ENCODE measurements at places on chromosomes 3 and 15.

DNA sequence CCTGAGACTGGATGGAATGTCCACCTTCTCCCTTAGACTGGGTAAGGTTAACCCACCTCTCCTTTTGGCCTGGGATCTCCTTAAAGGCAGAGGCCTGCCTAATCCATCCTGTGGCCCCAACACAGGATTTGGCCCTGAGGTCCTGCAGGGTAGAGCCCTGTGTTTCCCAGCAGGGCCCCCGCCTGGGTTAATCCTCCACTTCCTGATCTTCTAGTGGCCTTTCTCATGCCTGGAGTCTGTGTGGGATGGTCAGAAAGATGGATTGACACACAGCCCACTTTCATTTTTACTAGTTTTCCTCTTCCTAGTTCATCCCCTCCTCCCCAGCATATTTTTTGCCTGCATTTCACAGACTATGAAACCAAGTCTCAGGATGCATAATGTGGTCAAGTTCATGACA lies 48.9 kb upstream of the SLC6A6 start:
- no peak for DNase-seq

GRCh38 chr3:119595639-119596334 lies 1.9 kb upstream of the PLA1A start:
- no peak for DNase-seq

- DNase-seq: no peak
Observed at GRCh38 chr3:148084931-148085330, 612.8 kb upstream of the AGTR1 start.

- DNase-seq: no peak
Observed at GRCh38 chr15:74128785-74129585, 1.4 kb upstream of the ISLR2 start.

DNA sequence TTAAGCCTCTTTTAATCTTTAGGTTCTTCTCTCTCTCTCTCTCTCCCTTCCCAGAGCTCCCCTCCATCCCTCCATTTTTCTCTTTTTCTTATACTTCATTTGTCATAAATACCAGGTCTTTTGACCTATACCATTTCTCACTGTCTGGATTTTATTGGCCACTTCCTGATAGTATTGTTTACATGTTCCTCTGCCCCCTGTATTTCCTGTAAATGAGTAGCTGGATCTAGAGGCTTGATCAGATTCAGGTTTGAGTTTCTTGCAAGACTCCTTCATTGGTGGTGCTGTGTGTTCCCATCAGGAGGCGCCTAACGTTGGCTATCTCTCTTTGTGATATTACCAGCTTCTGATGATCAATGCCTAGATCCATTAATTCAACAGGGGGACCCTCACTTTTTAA lies 42.2 kb downstream of the DAPK2 start:
- no peak for DNase-seq

- DNase-seq: no peak
Observed at GRCh38 chr3:87719060-87719459, 339.7 kb downstream of the CGGBP1 start.

- no peak for DNase-seq
Observed at GRCh38 chr15:67823314-67824196, 1.8 kb upstream of the SKOR1 start.

DNA sequence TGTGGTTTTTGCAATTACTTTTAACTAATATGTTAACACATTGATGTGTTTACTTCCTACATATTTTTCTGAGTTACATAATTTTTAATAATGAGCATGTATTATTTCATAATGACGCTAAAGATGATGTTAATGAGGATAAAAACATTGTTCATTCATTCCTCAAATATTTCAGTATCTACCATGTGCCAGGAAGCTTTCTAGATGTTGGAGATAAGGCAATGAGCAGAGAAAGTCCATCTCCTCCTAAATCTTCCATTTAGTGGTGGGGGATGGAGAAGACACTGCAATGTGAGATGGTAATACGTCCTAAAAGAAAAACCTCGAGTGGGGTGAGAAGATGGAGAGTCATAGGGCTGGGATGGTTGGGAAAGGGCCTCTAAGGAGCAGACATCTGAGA lies 132.7 kb downstream of the MYLK start:
- no peak for DNase-seq

GRCh38 chr3:127710155-127710941 lies 37.6 kb downstream of the ABTB1 start:
- no peak for DNase-seq

GRCh38 chr3:98099848-98100247 lies 12.9 kb downstream of the OR5AC2 start:
- no peak for DNase-seq

DNA sequence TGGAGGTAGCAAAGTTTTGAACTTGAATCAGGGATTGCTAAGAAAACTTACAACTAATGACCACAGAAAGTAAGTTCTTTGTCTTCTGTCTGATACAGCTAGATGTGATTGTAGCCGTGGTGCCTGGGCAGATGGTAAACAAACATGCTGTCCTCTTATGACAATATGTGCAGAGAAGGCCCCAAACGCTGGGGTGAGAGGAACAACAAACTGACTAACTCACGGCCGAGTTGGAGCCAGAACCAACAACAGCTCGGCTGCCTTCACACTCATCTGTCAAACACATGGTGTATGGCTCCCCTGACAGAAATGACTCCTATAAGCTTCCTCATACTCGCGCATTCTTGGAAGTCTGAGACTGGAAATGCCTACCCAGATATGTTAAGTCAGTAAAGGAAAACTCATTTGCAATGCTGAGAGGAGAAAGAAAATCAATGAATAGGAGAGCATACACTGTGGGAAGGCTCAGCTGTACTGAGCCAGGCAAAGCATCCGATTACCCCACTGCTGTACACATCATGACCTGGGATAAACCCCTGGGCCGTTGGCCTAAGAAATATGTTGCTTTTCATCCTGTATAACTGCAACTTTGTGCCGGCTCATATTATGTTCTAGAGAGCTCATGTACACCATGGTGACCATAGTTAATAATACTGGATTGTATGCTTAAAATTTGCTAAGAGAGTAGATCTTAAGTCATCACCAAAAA lies 5.7 kb downstream of the THBS1 start:
- no peak for DNase-seq

- no peak for DNase-seq
Observed at GRCh38 chr15:58058729-58059128, 6.8 kb downstream of the ALDH1A2 start.

- no peak for DNase-seq
Observed at GRCh38 chr3:4233488-4233887, 69.7 kb upstream of the SETMAR start.

- no peak for DNase-seq
Observed at GRCh38 chr3:12175844-12176453, 17.2 kb upstream of the TIMP4 start.

GRCh38 chr15:98586066-98586465 lies 62.3 kb upstream of the IGF1R start:
- DNase-seq: no peak

DNA sequence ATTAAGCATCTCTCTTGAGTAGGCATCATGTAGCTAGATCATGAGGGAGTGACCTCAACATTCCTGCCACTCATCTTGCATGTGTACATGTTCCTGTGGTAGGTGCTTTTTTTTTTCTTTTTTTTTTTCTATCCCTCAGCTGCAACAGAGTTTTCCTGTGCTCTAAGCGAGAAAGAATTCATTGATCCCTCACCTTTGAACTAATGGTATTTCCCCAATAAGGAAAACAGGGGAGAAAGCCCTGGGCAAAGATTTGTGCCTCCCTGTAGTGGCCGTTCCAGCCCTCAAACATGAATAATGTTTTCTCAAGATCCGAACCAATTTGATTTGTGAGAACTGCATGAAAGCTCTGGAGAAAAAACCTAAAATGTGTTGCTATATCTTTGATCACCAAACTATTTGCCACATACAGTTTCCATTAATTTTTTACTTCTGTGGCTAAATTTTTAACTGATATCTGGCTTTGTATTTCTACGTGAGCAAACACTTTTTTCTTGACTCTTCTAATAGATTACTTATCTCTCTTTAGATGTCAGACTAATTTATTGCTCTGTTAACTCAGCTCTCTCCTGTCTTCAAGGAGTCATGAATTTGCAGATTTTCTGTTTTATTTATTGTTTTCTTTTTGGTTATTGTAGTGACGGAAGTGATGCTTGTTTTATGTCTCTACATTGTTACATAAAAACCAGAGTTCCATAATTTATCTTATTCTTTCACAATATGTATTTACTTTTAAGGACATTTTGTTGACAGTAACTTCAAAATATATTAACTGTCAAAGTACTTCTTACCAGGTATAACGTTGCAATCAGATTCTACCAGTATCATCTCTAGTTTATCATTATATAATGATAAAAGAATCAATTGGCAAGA lies 1396.5 kb downstream of the OTOL1 start:
- DNase-seq: no peak

DNA sequence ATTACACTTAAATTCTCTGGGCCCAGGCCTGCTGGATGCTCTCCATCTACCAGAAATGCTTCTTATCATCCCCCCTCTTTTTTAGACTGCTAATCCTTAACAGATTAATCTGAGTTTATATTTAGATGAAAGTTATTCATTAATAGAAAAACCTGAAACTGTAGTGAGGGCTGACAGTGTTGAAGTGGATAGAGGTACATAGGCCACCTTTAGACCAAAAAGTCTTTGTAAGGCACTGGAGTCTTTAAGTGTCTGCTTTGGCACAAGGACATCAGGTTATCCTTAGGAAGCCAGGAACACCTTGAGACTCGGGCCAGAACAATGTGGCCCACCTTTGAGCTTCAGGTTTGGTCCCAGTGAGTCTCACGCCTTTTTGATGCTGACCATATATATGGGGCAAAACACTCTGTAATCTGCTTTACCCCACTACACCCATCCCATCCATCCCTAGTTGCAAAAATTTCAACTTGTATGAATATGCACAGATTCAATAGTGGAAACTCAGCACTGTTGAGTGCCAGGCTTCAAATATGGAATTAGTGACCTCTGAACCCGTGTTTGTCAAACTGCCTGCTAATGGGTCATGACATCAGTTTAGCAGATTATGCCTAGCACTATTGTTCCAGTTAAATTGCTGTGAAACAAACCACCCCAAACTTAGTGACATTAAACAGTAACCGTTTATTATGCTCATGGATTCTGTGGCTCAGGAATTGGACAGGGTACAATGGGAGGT lies 44.0 kb downstream of the PDE8A start:
- no peak for DNase-seq

GRCh38 chr3:66312039-66312438 lies 91.2 kb downstream of the SLC25A26 start:
- no peak for DNase-seq

DNA sequence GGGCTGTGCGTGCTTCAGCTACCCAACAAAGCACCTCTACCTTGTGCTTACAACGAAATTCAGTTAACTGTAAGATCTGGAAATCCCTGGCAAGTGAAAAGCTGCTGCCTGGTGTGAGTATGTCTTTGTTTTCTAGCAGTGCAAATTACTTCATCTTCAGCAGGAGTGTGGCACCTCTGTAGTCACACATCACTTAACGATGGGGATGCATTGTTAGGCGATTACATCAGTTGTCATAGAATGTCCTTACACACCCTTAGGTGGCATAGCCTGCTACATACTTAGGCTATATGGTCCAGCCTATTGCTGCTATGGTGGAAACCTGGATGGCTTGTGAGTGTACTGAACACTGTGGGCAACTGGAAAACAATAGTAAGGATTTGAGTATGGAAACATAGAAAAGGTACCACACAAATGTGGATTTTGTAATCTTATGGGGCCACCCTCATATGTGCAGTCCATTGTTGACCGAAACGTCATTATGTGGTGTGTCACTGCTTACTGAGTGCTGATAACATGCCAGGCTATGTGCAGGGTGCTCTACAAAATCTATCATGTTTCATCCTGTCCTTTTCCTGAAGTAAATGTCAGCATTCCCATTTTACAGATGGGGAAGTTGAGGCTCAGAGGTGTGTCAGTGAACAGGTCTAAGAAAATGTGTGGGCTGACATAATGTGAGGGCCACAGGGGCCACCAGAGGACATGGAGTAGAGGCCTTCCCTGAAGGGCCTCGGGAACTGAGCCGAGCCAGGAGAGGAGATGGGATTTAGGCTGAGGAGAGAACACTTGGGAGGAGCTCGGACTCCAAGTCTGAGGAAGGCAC lies 173.5 kb downstream of the VGLL4 start:
- no peak for DNase-seq

DNA sequence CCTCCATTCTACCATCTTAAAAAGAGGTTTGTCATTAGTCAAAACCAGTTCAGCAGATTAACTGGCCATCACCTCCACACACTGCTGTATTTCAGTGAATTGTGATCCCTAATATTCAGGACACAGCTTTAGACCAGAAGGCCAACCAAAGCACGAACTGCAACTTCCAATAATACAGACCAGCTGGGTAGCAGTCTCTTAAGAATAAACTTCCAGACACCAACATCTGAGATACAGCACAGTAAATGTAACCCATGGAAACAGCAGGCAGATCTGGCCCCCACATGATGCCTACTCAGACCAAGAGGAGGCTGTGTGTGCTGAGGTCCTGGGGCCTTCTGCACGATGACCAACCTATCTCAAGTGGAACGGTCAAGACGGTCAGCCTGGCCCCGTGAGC lies 34.9 kb downstream of the SPATA12 start:
- DNase-seq: no peak

DNA sequence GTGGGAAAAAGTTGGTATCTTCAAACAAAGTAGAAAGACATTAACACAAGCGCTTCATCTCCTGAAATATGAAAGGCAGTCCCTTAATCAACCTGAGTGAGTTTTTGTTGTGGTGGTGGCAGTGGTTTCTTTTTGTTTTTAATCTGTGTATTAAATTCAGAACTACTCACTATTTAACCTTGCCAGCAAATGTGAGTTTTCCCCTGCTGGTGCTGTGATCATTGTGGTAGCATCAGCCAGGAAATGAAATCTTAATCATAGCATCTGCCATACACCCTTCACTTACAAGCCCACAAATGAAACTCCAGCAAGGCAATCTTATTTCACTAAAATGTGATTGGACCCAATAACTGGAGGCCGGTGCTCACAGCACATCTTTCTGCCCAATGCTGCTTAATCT lies 229.7 kb downstream of the SHOX2 start:
- no peak for DNase-seq

DNA sequence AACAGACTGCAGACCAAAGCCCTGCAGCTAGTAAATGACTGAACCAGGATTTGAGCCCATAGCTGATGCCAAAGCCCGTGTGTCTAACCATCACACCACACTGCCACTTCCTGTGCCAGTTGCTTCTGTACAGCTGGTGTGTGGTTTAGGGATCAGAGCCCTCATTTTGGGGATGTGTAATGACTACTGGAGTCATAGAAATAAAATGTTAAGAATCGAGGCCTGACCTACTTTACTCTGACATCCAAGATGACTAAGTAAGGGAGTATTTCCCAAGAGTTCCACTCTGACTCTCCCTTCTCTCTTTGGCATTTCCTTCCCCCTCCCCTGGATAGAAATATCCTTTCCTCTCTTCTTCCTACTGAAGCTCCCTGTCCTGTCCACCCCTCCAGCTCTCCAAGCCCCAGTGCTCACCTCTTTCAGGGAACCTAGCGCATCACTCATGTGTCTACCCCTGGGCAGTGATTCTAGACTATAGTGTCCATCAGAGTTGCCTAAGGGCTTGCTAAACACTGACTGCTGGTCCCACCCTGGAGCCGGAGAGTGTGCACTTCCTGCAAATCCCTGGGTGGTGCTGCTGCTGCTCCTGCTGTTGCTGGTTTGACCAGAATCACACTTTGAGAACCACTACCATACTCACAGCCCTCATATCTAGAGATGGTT lies 53.8 kb downstream of the MGLL start:
- DNase-seq: no peak

GRCh38 chr3:193196746-193197145 lies 44.3 kb upstream of the PLAAT1 start:
- DNase-seq: no peak

GRCh38 chr15:31235311-31236183 lies 91.1 kb upstream of the KLF13 start:
- no peak for DNase-seq
